ENCODE measurements at places on chromosomes 5 and 9.

GRCh38 chr9:6884990-6885389 is 127.2 kb downstream of the KDM4C start:
- DNase-seq: no peak

GRCh38 chr5:170266570-170267381 is 30.8 kb downstream of the LCP2 start:
- no peak for DNase-seq

DNA sequence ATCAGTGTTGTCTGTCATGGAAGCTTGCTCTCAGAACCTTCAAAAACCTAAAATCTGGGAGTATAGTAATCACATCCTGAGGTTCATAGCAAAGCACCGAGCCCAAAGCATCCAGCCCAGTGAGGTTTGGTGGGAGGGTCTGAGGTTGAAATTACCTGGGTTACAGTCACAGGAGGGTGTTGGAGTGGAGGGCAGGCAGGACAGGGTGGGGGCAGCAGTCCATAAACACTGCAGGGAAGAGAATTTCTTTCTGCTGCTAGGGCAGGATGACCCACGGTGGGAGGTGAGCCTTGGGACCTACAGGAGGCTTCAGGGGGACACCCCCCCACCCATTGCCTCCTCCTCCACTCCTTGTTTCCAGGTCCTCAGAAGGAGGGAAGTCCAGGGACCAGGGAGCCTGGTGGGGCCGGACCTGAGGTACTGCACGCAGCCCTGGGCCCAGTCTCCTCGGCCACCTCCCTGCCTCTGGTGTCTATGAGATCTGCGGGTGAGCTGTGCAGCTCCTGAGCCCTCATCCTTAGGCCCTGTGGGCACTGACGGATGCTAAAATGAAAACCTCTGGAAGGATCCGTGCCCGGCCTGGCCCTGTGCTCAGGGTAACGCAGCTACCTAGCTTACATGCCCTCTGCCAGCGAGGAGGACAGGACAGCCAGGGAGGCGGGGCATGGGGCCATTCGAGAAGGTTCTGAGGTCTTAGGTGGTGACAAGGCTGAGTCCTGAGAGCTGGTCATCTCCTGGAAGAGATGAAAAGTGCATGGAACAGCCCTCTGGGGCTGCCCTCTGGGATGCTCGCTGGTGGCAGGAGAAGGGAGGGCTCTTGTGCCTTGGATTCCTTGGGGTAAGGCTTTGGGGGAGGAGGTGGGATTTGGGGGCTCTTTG is 1.8 kb upstream of the ADCY2 start:
- no peak for DNase-seq

DNA sequence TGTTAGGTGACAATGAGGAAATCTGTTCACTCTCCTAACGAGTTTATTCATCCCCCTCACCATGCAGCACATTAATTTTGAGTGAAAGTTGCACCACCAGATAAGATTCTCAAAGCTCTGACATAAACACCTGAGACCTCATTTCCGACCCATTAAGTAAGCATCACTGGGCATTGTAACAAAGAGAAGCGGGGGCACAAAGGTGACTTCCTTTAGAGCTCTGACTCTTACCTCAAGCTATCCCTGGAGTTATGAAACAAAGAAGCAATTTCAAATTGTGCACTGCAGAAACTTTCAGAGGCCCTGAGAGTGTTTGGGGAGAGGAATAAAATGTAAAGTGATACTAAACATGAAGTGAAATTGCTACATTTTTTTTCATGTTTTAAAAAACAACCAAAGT is 29.5 kb downstream of the C5orf15 start:
- no peak for DNase-seq

- DNase-seq: no peak
These were observed 176.3 kb downstream of the MAN2A1 start for GRCh38 chr5:109866051-109866450.

DNA sequence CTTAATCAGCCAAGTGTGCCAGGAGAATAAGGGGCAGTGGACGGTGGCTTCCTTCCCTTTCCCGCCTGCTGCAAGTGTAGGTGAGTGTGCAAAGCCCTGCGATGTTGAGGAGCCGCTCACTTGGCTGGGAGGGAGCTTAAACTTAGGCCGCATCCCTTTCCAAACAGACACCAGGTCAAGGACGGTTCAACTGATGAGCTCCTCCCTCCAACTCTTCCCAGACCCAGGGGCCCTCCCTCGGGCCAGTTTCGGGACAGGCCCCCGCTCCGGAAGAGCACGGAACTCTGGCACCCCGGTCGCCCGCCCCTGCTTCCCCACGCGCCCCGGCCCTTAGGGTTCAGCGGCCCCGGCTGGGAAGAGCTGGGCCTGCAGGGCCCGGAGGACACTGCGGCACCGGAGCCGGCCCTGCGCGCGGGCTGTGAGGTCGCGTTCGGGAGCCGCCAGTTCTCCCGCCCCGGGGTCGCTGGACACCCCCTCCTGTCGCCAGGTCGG is 481 bp downstream of the MRPL36 start:
- DNase-seq: no peak

DNA sequence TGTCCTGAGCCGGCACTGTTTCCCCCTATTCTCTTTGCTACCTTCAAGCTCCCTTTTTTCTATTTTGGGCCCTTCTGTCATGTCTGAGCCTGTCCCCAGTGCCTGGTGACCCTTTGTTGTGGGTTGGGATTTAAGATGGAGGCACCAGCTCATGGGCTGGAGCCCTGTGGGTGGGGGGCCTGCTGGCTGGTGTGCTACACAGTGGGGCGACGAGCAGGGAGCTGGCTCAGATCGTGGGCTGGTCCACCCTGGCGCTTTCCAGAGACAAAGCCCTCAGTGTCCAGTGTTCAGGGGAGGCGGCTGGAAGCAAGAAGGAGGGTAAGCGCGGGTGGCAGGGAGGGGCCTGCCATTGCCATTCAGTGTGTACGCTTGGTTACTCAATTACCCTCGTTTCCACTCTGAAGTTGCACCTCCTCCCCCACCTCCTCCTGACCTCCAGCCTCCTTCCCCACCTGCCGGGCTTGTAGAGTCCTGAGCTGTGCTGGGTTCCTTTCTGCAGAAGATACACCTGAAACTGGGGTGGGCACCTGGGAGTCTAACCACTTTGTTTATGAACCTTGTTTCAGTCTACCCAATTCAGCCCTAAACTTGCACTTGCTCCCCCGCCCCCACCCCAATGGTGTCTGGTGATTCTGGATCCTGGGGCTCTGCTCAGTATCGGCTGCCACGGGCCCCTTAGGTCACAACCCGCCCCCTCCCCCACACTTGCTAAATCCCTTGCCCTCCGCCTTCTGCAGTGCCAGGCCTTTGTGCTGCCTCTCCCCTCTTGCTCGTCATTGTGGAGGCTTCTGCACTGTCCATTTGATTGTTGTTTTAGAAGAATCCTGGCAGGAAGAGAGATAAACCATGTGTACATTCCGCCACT is 49.9 kb downstream of the MVB12B start:
- no peak for DNase-seq

DNA sequence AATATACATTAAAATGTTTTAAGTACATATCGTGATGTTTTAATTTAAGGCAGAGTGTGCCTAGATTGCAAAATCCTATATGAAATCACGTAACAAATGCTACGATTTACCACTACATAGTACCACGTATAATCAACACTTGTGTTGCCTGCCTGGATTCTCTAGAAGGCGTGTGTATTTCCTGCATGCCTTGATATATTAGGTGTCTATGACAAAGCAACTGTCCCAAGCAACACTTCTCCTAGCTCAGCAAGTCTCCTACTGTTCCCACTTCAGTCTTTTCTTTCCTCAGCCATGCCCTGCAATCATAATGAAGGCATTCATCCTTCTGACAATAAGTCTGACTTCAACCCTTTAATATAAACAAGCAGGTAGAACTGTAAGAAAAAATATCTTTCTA is 89.6 kb downstream of the PTPRD start:
- no peak for DNase-seq

GRCh38 chr5:32400401-32400800 is 44.1 kb downstream of the ZFR start:
- no peak for DNase-seq

Measured in activated T-cell treated with anti-CD3 and anti-CD28 coated beads for 24 hours (primary cell).